ENCODE measurements at places on chromosomes 13 and 19. TPM values are rescaled to one million over a fixed set of nuclear protein-coding genes. Genes with fewer than 3 reads are reported as not detected.

Gene UBE2M
- total RNA-seq, result 64.0 TPM

Gene TTC9B
- total RNA-seq, result not detected

Gene ZNF560
- 0.06 TPM for total RNA-seq

Gene ZNF229
- 11.9 TPM for total RNA-seq

Gene ADAMTSL5
- total RNA-seq, result 3.7 TPM

Gene YJEFN3
- total RNA-seq, result 0.44 TPM

Gene MEDAG
- 183 TPM for total RNA-seq

Gene AP1M2
- total RNA-seq, result 0.19 TPM

Gene CYP4F3
- total RNA-seq, result not detected

Gene CCNA1
- total RNA-seq, result 0.26 TPM

Gene PRTN3
- not detected for total RNA-seq

Gene EFNB2
- 8.2 TPM for total RNA-seq

Gene DAND5
- 0.13 TPM for total RNA-seq

Gene F10
- 5.8 TPM for total RNA-seq

Gene DENND1C
- total RNA-seq, result not detected

Gene ZNF835
- total RNA-seq, result 0.50 TPM

Gene KIR2DL1
- total RNA-seq, result not detected

Gene MATK
- not detected for total RNA-seq

Gene PLD3
- total RNA-seq, result 159 TPM

Gene MTUS2
- total RNA-seq, result 0.25 TPM

Gene CRTC1
- 2.6 TPM for total RNA-seq

Gene BEST2
- not detected for total RNA-seq

Gene LILRB4
- not detected for total RNA-seq

Gene KLF2
- 3.2 TPM for total RNA-seq

Gene IGSF23
- total RNA-seq, result not detected

Gene CD70
- not detected for total RNA-seq

Gene CPB2
- total RNA-seq, result not detected

Gene SMG9
- 13.9 TPM for total RNA-seq

Gene SOX1
- total RNA-seq, result not detected

Gene KLK6
- total RNA-seq, result not detected

Gene ZNF439
- total RNA-seq, result 6.7 TPM

Gene ERICH6B
- not detected for total RNA-seq

Gene NOVA2
- 0.13 TPM for total RNA-seq

Gene GJB6
- total RNA-seq, result not detected

Gene MBD3L3
- not detected for total RNA-seq

Gene TMEM272
- not detected for total RNA-seq

All from aortic smooth muscle cell (primary cell).